ENCODE measurements at places on chromosomes 2 and 18.
A peak's percentile ranks its signal among the peaks of the same experiment; 100 is the strongest.

- DNase-seq = no peak
Measured at GRCh38 chr2:85741833-85742455, 11.8 kb upstream of the ATOH8 start.

DNA sequence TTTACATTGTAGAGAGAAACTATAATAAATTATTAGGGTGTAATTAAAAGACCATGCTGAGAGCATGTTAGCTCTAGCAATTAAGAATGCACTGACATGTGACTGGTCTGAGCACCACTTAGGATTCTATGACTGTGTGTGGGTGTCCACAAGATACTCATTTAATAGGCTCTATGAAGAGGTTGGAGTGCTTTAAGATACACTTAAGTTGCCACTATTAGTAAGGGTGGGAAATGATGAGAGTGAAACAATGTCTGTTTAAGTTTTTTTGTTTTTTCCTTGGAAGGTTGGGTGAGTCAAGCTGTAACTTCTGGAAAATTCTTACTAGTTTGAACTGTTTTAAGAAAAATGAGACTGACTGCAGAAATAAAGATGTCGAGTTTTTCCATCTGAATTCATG lies 1.8 kb upstream of the FAP start:
- DNase-seq = no peak

DNA sequence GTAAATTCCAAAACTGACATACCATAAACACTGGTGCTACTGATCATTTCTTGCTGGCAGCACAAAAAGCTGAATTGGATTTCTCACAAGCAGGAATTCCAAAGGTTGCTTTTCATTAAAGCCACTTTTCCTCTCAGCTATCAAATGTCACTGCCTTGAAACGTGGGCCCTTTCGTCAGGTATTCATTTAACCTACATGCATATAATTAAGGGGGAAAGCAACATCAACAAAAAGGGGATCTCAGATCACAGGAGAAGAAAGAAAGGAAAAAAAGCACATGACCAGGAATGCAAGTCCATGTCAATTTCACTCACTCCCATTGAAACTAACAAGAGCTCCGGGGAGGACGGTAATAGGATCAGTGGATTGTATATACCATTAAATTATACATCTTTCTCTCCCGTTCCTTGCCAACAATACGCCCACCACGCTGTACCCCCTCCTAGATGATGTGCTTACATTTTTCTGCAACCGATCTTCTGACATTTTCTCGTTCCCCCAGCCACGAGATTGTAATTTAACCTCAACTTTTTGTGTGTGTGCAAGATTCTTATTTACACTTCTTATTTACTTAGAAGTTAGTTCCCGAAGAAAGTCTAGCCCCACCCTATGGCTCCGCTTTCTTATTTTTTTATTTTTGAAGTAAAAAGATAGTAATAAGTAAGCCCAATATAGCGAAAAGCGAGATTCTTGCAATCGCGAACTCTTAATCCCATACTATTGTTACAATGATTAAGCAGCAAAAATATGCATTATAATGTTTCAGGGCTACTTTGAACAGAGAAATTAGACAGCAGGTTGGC lies 725 bp downstream of the FIGN start:
- DNase-seq = no peak

DNA sequence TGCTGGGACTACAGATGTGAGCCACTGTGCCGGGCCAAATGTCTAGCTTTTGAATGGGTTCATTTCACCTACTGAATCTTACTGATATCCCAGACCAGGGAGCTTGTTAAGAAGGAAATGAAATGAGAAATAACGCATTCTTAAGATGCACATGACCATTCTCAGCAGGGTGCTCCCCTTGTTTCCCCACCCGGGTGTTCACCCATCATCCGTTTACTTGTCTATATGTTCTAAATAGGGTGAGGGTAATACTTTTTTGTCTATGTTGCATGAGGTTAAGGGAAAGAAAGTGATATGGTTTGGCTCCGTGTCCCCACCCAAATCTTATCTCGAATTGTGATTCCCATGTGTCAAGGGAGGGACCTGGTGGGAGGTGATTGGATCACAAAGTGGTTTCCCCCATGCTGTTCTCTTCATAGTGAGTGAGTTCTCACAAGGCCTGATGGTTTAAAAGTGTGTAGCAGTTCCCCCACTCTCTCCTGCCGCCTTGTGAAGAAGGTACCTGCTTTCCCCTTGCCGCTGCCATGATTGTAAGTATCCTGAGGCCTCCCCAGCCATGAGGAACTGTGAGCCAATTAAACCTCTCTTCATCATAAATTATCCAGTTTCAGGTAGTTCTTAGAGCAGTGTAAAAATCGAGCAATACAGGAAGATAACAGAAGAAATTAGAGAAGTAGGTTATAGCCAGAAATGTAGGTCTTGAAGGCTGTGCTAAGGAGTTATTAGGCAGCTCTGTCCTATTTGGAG lies 129.1 kb downstream of the DDX1 start:
- DNase-seq = no peak

DNA sequence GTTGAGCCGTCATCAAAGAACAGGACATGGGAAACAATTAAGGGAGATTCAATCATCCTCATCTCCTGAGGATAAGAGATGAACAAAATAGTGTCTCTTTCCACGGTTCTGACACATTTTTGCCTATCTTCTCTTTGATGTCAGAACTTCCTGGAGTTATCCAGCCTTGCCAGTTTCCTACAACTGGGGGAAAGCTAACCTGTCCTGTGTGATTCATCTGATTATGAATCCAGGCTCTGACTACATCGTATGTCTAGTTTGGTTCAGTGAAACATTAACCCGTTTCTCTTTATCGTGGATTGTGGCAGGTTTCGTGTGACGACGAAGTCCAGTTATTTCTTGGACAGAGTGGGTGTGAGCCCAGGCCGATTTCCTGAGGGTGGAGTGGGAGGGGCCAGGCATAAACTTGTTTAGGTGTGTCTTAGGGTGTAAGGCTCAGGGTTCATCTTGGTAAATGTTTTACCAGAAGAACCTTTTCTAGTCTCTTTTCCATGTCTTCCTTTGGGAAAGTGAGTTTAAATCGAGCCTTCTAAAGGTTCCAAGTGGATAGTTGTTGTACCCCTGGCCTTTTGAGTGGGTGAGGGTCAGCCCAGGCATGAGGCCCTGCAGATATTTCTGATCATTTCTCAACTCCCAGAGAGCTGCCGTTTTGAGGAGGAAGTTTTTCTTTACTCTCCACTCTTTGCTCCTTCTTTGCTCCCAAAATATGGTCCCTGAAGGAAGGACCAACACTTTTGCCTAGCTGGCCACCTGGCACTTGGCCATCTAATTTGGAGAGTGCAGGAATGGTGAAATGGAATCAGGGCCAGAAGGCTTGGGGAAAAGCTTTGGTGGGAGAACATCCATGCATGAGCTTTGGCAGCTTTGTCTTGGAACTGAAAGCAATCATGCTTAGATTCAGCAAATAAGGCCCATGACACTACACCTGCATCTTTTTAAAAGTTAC lies 50.4 kb upstream of the FZD5 start:
- DNase-seq = peak; percentile 56

DNA sequence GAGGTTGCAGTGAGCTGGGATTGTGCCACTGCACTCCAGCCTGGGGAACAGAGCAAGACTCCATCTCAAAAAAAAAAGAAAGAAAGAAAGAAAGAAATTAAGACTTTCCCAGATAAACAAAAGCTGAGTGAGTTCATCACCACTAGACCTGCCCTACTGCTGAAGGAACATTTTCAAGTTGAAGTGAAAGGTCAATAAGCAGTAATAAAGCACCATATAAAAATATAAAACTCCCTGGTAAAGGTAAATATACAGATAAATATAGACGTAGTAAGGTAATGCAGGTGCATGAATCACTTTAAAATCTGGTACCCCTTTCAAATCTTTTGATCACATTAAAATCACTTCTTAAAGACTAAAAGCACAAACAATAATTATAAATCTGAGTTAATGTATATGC lies 42.6 kb downstream of the UNC50 start:
- no peak for DNase-seq

GRCh38 chr2:109344270-109344805 lies 215.3 kb downstream of the SH3RF3 start:
- DNase-seq = no peak

DNA sequence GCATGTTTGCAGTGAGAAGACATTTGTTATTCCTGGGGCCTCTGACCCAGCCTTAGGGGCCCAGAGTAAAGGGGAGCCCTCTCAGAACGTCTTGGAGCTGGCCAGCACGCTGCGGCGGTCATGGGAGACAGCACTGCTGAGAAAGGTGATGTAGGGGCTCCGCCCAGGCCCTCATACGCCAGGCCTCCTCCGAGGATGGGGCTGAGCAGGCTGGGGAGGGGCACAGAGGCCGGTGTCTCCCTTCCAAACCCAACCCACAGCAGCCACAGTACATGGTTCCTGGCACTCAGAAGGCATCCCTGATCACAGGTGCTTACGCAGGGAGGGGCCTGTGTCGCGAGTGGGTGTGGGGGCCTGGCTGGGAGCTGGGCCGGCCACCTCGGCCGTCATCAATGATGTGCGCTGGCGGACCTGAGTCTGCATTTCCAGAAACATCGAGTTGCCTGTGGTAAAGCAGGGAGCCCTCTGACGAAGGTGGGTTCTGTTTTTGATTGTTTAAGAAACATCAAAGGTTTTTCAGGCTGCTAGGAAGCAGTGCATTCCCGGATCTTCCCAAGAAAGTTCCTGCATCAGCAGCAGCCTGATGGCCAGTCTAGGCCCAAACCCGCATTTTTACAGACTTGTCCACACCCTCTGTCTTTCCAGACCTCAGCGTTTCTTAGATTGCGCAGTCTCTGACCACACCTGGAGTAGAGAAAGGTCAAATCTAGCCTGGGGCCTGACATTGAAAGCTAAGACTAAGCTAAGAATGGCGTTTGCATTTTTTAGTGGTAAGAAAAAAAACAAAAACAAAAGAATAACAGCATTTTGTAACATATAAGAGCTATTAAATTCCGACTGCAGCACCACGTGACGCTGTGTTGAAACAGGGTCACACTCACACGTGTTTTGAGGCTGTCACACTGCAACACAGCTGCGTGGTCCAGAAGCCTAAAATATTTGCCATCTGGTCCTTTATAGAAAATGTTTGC lies 51.2 kb upstream of the PXDN start:
- no peak for DNase-seq

DNA sequence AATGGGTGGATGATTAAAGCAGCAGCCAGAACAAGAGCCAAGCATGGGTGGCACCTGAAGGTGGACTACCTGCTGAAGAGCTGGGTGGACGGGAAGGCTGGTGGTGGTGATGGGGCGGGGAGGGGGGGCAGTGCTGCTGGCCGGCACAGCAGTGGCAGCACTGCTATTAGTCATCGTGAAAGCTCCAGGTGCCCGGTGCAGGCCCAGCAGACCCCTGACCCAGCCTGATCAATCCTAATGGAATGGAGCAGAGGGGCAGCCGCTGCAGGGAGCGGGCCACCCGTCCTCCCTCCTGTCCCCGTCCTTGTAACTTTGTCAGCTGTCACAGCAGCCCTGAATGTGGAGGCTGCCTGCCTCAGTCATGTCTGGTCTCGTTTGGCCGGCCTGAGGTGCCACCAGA lies 174.9 kb downstream of the CELF4 start:
- DNase-seq = no peak

- no peak for DNase-seq
Measured at GRCh38 chr2:14363137-14363536, 269.4 kb upstream of the LRATD1 start.

- DNase-seq = no peak
Measured at GRCh38 chr2:55063226-55063625, 13.0 kb upstream of the RTN4 start.

GRCh38 chr18:46435031-46435430 lies 222.0 kb downstream of the LOXHD1 start:
- no peak for DNase-seq

DNA sequence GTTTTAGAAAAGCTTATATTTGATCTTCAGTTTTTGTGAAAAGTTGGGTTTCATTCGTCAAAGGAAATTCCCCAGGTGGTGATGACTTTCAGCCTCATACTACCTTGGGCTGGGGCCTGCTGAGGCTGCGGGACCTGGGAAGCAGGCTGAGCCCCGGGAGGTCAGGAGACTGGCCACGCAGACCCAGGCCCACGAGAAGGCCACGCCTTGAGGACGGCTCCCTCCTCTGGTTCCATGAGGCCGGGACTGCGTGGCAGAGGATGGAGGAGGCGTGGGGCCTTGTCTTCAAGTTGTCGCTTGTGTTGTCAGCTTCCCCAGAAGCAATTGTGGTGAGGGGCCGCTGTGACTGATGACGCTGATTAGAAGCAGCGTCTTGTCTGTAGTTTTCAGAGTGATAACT lies 11.8 kb downstream of the CNDP2 start:
- DNase-seq = no peak

DNA sequence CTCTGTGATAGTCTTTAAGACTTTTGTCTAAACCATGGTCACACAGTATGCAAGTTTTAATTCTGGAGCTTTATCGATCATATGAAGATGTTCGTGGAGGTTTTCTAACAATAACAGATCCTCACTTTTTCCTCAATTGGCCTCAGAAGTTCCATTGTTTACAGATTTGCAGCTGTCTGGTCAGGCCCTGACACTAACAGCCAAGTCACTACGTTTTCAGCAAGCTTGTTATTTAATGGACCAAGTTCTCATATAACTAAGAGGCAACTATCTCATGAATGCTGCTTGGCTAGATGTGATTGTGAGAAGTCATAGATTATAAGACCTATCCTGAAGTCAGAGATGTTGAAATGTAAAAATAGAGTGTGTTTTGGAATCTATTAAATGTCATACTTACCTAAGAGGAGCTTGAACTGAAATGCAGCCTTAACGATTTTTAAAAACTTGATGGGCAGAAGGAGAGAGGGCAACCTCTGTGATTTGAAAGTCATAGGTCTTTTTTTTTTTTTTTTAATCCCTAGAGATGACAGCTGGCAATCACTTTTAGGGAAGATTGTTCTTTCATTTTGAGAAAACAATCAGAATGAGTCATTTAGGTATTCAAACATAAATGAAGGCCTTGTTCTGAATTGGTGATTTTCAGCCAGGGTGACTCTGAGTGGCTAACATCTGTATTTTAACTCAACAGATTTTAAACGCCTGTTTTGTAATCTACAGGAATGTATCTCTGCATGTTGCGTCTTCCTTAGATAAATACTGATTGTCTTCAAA lies 48.4 kb upstream of the NEMP2 start:
- DNase-seq = no peak

DNA sequence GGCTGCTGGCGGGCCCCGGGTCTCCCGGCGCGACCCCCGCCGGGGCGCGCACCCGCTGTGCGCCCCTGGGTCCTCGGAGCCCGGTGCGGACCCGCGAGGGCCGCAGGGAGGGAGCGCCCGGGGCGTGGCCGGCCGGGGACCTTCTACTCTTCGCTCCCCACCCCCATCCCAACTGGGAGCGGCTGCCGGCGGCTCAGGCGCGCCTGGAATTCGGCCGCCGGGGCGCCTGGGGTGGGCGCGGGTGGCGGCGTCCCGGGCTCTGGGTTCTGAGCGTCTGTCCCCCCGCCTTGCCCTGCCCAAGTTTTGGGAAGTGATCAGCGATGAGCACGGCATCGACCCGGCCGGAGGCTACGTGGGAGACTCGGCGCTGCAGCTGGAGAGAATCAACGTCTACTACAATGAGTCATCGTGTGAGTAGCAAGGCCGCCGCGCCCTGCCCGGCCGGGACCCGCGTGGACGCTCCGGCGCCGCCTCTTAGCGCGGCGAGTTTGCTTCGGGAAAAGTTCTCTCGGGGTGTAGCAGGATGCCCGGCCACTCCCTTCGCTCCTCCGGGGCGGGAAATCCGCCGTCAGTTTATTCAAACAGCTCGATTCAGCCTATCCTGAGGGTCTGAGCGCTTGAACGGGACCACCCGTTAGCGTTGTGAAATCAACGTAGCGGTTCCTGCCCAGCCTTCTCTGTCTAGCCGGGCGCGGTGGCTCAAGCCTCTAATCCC lies 502 bp downstream of the TUBB6 start:
- DNase-seq = peak; percentile 80

All from HuH-7 (cell line).